ENCODE measurements at places on chromosomes 13 and 19.

DNA sequence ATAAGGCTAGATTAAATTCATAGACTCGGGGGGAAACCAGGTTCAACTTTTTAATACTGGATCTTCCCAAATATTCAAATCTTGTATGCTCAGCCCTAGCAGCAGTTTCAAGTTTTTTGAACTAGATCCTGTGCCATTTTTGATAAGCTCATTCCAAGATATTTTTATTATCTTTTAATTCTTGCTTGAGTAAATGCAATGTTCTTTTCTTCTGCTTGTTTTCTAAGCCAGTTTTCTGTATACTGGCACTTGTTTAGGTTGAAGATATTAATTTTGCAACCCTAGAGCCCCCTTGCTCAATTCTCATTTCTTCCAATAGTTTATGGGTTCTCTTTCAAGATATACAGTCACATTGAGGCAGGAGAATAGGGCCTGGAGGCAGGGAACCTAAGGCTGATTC lies 13.1 kb upstream of the PNMA8C start:
- no peak for DNase-seq

GRCh38 chr19:16825312-16826052 lies 3.7 kb upstream of the SIN3B start:
- DNase-seq, result no peak

GRCh38 chr19:44685877-44686276 lies 13.1 kb upstream of the CEACAM16 start:
- DNase-seq, result no peak

DNA sequence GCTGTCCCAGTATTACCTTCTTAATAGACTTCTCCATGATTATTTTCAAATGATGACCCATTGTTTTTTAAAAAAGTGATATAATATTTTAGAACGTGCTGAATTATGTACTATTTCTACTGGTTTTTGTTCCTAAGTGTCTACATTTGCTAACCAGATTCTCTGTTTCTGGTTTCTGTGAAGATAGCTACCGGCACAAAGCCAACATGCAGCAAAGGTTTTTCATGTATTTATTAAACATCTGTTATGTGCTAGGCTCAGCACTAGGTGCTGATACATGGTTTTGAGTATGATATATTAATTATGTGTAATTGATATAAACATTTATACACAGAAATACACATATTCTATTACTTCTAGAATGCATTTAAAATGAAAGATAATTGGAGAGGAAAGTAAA lies 1035.6 kb downstream of the PCDH17 start:
- DNase-seq, result no peak

GRCh38 chr13:94968040-94968756 lies 255.9 kb upstream of the SOX21 start:
- no peak for DNase-seq

- DNase-seq, result peak; percentile 74
Measured at GRCh38 chr19:38852231-38853044, 2.7 kb upstream of the HNRNPL start.

DNA sequence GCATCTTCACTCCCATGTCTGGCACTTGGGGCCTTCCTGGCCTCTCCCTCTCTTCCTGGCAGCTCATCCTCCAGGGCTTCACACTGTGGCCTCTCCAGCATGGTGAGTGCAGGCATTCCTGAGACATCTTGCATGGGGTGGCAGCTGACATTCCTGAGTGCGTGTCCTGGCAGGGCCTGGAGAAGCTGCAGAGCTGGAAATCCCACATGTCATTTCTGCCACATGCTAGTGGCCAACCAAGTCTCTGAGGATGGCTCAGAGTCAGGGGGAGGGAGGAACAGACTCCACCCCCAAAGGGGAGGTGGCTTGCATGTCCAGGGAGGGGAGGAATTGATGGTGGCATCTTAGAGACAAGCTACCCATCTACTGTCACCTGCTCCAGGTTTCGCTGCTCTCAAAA lies 41.6 kb upstream of the AMER2 start:
- no peak for DNase-seq

- no peak for DNase-seq
Measured at GRCh38 chr13:112078216-112078615, 11.3 kb downstream of the SOX1 start.

DNA sequence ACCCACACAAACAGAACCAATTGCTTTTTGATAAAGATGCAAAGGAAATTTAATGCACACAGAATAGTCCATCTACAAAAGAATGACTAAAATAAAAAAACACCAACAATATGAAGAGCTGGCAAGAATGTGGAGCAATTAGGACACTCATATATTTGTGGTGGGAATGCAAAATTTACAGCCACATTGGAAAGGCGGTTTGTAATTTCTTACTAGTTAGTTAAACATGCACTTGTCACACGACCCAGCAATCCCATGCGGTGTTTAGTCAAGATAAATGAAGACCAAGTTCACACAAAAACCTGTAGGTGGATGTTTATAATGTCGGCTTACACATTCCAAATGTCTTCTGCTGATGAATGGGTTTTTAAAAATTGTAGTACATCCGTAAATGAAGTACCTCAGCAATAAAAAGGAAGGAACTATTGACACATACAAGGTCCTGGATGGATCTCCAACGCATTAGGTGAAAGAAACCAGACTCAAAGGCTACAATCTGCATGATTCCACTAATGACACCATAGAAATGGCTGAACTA lies 5.2 kb downstream of the GRTP1 start:
- no peak for DNase-seq

GRCh38 chr13:52695856-52696255 lies 43.2 kb downstream of the SUGT1 start:
- DNase-seq, result no peak

DNA sequence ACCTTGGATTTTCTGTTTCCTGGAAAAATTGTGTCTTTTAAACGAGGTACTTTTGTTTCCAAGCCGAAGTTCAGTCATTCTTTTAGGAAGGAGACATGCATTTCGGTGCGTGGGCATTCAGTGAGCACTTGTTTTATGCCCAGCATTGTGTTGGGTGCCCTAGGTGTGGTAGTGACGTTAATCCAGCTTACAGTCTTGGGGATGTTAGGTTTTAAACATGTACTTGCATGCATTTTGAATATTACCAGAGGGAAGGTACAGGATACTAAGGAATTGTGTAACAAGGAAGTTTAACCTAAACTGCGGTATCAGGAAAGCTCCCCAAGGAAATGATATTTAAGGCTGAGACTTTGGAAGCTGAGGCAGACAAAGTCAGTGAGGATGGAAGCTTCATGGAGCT lies 66.3 kb downstream of the ARHGAP35 start:
- DNase-seq, result no peak

DNA sequence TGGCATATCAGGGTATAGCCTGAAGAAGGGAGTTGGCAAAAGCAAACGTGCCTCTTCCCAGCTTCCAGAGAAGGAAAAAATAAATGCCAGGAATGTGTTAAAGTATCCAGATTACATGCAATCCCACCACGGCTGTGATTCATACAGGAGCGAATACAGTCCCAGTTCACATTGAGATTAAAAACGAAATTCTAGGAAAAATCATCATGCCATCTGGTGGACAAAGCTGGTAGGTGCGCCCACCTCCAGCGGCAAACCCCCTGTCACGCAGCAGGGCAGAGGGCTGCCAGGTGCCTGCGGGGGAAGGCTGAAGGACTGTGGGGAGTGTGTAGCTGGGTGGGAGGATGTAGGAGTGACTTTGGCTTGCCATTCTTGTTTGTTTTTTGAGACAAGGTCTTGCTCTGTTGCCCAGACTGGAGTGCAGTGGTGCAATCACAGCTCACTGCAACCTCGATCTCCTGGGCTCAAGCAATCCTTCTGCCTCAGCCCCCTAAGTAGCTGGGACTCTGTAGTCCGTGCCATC lies 6.4 kb upstream of the DMWD start:
- peak; percentile 69 for DNase-seq

GRCh38 chr19:46963093-46963734 lies 56.4 kb upstream of the NPAS1 start:
- DNase-seq, result no peak

DNA sequence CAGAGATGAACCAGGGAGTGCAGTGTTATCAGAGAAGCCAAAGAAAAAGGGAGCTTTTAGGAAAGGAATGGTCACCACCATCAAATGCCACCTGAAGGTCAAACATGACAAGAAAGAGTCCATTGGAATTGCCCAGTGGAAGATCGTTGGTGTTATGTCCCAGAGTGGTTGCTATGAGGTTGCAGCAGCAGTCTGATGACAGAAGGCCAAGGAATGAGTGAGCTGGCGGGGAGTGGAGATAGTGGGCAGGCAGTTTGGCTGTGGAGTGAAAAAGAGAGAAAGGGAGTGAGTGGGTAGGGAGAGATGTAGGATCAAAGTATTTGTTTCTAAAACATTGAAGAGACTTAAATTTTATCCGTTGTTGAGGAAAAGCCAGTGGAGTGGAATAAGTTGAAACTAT lies 117.4 kb upstream of the WASF3 start:
- DNase-seq, result no peak

- peak; percentile 71 for DNase-seq
Measured at GRCh38 chr19:19406878-19407632, 1.6 kb downstream of the GATAD2A start.

DNA sequence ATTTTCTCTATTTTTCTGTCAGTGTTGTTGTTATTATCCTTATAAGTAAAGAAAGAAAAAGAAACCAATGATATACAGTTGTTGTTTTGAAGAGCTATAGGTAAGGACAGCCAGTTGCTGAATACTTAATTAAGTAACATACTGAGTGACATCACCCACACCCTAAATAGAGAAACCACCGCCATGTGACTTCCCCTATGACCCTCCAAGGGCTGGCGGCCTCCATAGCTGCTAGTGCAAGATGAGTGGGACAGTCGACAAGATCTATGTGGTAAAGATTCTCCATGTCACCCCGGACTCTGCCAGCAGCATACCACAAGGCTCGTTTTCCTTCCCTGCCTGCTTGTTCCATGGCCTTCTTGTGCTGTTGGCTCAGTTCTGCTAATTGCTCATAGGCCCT lies 221.1 kb downstream of the DNAJC15 start:
- no peak for DNase-seq

DNA sequence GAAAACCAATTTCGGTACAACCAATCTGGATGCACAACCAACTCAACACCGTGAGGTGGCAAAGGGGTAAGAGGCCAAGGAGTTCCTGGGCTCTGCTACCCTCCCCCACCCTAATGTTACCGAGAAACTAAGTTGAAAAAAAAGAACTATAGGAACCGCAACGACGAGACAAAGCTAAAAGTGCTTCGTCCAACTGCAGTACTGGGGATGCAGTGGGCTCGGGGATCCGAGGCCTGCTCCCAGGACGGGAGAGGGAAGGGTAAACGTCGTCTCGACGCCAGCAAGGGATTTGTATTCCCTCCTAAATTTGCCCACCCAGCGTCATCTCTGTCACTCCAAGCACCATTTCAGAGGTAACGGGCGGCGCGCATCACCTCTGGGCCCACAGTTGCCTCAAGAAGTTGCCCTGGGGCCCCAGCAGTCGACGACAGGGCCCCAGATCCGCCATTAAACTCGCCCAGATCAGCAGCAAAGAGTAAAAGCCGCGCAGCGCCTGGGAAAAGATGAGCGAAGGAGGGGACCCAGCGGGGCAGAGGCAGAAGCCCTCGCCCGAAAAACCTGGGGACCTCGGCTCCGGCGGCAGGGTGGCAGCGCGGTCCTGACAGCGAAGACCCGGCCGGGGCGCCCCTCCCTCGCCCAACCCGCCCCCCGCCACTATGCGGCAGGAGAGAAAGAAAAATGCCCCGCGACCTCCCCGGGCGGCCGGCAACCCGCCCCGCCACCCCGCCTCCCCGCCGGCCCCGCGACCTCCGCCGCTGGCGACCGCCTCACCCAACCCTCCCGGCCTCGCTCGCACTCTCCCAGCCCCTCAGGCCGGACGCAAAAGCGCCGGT lies 752 bp downstream of the ZMYM5 start:
- DNase-seq, result peak; percentile 62

- no peak for DNase-seq
Measured at GRCh38 chr13:44493213-44493812, 82.8 kb downstream of the TSC22D1 start.

- DNase-seq, result peak; percentile 72
Measured at GRCh38 chr13:96053003-96053703, at the start of gene UGGT2. UGGT2 (minus strand) TSS chr13:96053401; CDS start chr13:96053312, 89 bp downstream.

- no peak for DNase-seq
Measured at GRCh38 chr13:72194523-72194922, 327.5 kb upstream of the DACH1 start.

DNA sequence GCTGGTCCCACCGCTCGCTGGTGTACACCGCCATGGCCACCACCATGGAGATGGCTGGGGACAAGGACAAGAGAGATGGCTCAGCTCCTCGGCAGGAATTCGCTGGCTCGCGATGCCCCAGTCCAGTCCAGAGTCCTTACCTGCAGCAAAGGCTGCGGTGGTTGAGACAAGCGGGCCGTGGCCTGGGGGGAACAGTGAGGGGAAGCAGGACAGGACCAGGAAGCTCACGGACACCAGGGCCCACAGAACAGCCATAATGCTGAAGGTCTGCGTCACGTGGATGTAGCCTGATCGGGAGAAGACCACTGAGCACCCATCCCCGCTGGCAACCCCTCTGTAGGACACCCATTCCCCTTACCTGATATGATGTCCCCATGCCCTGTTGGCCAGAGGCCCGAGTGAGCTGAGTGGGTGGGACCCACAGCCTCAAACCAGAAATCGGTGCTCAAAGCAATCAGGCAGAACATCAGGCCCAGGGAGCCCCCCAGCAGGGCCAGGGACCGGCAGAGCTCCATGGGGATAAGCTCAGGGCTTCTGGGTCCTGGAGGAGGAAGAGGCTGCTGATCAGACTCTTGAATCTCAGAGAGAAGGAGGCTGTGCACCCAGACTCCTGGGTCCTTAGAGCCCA lies 319 bp downstream of the NKG7 start:
- DNase-seq, result no peak

DNA sequence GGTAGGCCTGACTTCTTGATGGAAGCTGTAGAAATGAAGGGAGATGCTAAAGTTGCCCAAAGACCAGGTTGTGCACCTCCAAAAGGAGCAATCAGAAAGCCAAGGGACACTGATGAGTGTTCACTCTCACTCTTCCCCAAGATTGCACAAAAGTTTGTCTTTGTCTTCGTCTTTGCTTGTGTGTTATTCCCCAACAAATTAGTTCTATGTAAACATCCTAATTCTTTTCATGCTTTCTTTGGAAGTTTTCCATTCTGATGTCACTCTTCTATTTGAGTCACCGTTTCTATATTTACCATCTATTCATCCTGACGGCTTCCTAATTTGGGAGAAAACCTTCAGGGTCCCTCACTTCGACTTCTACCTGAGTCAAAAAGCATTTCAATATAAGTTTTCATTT lies 3.7 kb upstream of the TMEM272 start:
- DNase-seq, result no peak

DNA sequence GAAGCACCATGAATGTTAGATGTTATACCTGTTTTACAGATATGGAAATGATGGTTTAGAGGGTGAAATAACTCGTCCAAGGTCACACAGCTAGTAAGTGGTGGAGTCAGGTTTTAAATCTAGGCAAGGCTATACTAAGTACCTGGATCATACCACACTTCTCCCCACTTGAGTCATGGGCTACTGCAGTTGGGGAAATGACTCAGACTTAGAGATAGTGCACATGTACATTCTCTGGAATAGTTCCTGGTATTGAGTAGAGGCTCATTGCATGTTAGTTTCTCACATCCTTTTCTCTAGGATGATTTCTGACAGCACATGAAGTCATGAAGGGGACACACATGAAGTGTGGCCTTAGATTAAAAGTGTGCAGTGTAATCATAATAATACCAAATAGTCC lies 76.2 kb upstream of the TNFSF11 start:
- no peak for DNase-seq

- DNase-seq, result no peak
Measured at GRCh38 chr13:113741191-113741668, 17.8 kb upstream of the TMEM255B start.

- no peak for DNase-seq
Measured at GRCh38 chr19:40705950-40706619, 10.6 kb downstream of the COQ8B start.

GRCh38 chr19:35666251-35666913 lies at the start of gene UPK1A:
UPK1A (plus strand) TSS chr19:35666517; CDS start chr19:35666813, 296 bp downstream.
- DNase-seq, result no peak

GRCh38 chr13:68234274-68234673 lies 1004.1 kb upstream of the PCDH9 start:
- DNase-seq, result no peak
